ACHN (cell line): ENCODE measurements at places on chromosomes 1 and 21.

DNA sequence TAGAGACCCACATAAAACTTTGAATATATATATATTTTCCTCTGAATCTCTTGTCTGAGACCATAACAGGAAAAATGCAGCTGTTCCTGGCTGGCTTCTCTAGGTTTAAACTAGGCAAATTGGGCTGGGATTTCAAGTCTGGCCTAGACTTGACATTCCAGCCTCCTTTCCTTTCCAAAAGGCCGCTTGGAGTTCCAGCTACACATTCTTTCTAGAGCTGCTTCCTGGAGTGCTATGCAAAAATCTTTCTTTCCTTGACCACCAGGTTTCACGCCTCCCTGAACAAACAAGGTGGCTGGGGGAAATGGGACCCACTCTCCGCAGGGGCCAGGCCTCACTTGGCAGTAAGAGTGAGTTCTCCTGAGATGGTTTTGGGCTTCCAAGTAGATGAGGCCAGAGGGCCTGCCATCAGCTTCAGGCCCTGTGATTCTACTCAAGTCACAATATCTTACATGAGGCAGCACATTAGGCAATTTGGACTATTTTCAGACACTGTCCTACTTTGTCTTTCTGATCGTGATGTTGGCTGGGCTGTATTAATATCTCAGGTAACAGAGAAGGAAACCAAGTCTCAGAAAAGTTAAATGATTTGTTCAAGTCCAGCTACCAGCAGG, 102.4 kb downstream of the FAM78B start:
- DNase-seq: no peak

GRCh38 chr1:203082571-203083462, 3.0 kb downstream of the MYOG start:
- DNase-seq: no peak

DNA sequence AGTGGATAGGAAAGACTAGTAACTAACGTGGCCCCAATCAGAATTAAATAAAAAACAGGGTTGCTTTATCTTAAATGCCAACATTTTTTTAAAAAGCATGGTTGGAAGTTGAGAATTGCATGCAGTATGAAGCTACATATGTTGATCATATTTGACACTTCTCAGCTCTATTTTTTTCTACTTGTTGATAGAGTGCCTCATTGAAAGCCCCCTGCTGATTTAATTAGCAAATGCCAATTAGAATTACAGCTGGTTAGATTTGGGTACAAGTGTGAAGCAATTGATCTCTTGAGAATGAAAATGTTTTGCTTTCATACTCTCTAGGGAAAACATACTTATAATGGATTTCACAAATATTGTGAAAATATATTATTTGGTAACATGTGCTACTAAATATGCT, 40.5 kb downstream of the CHD1L start:
- no peak for DNase-seq

DNA sequence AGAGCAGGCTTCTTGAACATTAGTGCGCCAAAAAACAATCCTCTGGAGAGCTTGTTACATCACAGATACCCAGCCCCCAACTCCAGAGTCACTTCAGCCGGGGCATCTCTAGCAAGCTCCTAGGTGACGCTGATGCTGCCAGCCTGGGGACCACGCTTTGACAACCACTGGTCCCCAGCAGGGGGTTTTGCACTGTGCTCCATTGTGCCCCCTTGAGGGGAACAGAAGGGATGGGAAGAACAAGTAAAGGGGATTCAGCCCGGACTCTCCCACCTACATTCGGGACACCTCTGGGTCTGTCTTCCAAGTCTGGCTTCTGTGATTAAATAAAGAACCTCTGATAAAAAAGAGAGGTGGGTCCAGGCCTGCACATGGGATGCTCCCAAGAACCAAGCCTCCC, 60.4 kb downstream of the ATP5PO start:
- DNase-seq: no peak

DNA sequence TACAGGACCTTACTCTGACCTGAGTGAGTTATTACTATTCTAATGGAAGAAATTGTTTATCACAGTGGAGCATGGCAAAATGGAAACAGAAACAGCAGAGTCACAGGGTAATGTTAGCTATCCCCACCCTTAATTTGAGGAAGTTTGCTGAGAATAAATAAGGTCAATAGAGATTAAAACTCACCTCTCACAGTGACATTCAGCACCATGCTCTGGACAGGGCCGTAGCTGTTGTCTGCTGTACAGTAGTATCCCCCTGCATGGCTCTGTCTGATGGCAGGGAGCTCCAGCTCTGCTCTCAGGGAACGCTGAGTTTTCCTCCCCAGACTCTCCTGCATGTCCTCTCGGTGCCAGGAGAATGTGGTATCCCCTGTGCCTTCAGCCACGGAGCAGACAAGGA, 11.9 kb downstream of the FCRL4 start:
- DNase-seq: no peak

DNA sequence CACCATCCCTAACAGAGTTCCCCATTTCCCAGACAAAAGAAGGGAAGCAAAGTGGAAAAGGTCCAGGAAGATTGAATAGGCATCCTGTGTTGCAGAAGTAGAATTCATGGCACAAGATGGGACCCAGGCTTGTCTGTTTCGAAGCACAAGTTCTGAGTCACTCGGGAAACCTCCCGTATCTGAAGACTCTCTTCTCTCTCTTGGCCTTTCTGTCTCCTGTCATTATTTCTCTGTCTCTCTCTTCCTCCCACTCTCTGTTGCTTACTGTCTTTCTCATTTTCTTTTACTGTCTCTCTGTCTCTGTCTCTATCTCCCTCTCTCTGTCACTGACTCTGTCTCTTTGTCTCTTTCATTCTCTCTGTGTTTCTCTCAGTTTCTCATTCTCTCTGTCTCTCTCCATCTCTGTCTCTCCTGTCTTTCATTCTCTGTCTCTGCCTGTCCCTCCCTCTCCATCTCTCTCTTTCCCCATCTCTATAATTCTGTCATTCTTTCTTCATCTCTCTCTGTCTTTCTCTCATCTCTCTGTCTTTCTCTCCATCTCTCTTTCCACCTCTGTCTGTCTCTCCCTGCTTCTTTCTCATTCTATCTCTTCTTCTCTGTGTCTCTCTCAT, 23.7 kb downstream of the RNF187 start:
- DNase-seq: no peak

- DNase-seq: no peak
These were observed 25.7 kb downstream of the COA6 start for GRCh38 chr1:234398849-234399381.

DNA sequence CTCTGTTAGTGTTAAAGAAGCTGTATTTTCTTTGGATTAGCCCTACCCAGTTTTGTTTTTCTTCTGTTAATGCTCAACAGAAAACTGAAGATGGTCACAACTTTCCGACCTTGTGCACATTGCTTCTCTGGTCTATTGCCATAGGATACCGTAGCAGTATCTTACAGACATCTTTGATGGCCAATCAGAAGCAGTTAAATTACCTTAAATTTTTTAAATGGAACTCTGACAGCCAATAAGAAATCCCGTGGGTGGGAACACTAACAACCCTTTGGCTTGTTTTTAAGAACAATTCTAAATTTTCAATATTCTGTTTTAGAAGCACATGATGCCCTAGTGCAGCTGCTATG, 17.2 kb downstream of the NFYC start:
- peak; percentile 87 for DNase-seq

- no peak for DNase-seq
These were observed 36.3 kb downstream of the ARID4B start for GRCh38 chr1:235291599-235292091.

DNA sequence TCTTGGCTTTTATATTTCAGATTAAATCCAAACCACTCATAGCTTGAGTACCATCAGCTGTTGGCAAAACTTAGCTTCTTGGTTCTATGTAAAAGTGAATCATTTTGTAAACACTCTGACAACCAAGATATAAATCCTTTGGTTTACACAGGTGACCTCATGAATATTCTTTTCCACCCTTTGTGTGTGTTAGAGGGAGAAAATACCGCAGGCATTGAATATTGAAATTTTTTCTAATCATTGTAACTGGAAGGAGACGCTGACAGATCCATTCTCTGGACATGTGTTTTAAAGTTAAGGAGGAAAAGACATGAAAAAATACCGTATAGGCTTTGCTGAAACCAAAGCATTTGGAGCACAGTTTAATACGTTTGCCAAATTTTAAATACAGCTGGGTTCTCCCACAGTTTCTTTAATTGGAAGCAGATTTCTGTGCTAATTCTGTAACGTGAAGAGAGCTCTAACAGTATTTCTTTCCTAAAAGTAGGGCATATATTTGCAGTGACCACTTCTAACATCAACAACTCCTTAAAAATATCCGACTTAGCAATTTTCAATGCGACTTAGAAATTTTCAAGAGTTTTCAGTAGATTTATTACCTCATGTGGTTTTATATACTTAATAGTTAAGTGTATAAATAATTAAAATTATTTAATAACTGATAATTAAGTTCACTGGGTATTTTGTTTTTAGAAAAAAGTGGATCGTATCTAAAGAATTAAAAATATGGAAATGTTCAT, 388.2 kb downstream of the USP25 start:
- DNase-seq: no peak

DNA sequence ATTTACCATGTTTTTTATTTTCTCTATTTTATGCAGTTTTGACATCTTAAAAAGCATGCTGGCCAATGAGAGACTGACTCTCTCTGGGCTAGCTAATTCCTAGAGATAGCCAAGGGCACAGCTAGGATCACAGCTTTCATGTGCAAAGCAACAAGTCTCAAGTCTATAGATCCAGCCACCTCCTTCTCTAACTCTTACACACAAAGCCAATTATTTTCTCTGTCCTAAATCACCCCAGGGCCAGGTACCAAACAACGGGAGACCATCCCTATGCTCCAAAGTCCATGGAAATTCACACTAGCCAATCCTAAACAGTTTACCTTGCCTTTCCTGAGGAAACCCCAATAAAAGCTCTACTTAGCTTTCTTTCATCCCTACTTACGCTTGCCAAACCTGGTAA, 38.0 kb downstream of the ARHGAP29 start:
- DNase-seq: no peak

- DNase-seq: no peak
These were observed 21.6 kb downstream of the PSEN2 start for GRCh38 chr1:226891846-226892523.

DNA sequence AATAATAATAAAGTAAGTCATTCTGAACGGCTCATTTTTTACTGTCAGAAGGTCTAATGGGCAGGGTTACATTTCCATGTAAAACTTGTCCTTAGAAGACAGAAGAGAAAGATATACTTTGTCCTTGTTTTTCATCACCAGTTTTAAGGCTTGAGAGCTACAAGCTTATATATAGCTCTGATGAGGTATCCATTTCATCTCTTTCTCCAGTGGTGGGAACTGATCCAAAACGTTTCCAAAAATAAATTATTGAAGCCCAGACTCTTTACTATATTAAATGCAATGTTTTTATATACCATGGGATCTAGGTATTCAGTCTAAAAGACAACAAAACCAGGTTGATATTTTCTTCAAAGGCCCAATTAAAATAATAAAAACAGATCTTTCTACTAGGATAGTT, 8.7 kb downstream of the B3GALNT2 start:
- no peak for DNase-seq
